Endothelial cell of umbilical vein (primary cell): ENCODE measurements at places on chromosomes 16 and 17. TPM values are rescaled to one million over a fixed set of nuclear protein-coding genes. Genes with fewer than 3 reads are reported as not detected.
A peak's percentile ranks its signal among the peaks of the same experiment; 100 is the strongest.

DNA sequence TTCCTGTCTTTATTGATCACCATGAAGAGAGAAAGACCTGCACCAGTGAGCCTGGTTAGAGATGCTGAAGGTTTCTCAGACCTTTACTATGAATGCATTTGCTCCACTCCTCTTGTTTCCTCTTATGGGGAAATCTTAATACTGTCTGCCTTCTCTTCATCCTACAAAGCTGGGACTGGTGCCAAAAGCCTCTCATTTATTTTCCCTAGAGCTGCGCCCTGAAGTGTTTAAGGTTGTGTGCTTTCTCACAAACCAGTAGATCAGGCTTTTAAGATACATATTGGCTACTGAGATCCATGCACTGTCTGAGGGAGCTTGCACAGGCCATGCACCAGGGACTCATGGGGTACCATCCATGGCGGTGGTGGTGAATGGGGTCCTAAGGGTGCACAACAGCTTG lies 286.1 kb upstream of the PMFBP1 start:
- DNase-seq: no peak

Gene PSME3IP1
- 91.8 and 98.2 TPM in 2 replicates for total RNA-seq

Gene KRT27
- not detected in 2 replicates for total RNA-seq

- no peak for DNase-seq
Measured at GRCh38 chr17:82939621-82940135, 99.9 kb upstream of the ZNF750 start.

- no peak for DNase-seq
Measured at GRCh38 chr17:81641825-81642489, 5.0 kb downstream of the TSPAN10 start.

- DNase-seq: no peak
Measured at GRCh38 chr16:84014570-84015327, 27.8 kb downstream of the SLC38A8 start.

DNA sequence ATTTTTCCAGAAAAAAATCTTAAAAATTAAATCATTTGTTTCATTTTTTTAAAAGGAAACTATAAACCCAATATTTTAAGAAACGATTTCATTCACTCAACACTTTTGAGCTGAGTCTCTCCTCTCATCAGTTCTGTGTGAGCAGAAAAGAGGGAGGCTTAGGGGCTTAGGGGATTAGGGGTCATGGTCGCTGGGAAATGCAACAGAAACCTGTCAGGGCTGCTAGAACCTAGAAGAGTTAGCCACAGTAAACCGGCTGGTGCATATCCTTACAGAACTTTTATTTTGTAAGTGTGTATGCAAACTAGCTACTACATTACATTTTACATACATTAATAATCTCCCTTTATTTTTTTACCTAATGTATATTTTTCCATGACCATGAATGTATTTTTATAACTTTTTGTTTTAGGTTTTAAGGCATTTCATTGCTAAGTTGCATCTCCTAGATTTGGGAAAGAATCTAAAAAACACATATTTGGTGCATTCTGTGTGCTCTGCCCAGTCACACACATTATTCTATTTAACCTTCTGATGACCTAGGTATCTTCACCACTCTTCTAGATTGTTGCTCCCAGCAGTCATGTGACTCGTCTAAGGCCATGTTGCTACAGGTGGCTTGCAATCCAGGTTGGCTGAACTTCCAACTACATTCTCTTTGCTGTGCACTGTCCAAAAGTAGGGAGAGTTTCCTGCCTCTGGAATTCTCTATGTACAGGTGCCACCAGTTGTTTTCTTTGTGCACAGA lies 24.4 kb downstream of the TBC1D3B start:
- DNase-seq: no peak

- DNase-seq: peak; percentile 73
Measured at GRCh38 chr16:20383106-20384029, 21.2 kb downstream of the PDILT start.

DNA sequence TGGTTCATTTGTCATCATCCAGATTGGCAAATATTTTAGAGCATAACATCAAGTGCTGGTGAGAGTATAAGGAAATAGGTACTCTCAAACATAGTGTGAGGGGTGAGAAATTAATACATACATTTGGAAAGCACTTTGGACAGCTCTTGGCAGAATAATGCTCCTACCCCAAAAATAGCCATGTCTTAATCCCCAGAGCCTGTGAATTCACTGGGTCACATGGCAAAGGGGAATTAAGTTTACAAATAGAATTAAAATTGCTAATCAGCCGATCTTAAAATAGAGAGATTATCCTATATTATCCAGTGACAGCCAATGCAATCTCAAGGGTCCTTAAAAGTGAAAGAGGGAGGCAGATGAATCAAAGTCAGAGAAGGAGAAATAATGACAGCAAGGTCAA lies 38.8 kb upstream of the ANKFN1 start:
- DNase-seq: no peak

Gene NOG
- total RNA-seq: 2.1 and 2.3 TPM in 2 replicates

GRCh38 chr17:48757524-48757961 lies 29.0 kb upstream of the HOXB13 start:
- no peak for DNase-seq

GRCh38 chr16:30115238-30115637 lies 1.9 kb upstream of the GDPD3 start:
- DNase-seq: no peak

DNA sequence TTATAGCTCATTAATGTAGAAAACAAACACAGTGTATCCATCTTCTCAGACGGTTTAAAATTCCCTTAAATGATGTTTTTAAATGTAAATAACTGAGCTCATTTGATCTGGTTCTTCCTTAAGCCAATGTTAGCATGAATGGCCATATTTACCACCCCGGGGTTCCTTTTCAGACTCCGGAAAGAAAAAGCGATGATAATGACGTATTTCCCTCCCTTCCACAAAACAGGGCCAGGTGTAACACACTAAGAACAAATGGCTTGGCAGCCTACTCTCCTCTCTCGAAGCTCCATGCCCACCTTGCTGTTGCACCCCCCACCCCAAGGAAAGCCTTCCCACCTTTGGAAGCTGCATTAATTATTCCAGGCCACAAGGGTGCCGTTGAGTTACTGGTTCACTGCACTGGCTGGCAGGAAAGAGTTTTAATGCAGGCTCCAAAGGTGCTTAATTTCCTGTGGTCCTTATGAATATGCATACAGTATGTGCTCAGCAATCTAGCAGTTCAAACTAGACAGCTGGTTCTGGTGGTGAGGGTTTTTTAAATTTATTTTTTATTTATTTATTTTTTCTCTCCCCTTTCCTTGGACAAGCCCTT lies 378.9 kb downstream of the WWOX start:
- no peak for DNase-seq

Gene WNT9B
- total RNA-seq: not detected in 2 replicates

GRCh38 chr17:72118335-72119076 lies 2.3 kb upstream of the SOX9 start:
- peak; percentile 37 for DNase-seq

DNA sequence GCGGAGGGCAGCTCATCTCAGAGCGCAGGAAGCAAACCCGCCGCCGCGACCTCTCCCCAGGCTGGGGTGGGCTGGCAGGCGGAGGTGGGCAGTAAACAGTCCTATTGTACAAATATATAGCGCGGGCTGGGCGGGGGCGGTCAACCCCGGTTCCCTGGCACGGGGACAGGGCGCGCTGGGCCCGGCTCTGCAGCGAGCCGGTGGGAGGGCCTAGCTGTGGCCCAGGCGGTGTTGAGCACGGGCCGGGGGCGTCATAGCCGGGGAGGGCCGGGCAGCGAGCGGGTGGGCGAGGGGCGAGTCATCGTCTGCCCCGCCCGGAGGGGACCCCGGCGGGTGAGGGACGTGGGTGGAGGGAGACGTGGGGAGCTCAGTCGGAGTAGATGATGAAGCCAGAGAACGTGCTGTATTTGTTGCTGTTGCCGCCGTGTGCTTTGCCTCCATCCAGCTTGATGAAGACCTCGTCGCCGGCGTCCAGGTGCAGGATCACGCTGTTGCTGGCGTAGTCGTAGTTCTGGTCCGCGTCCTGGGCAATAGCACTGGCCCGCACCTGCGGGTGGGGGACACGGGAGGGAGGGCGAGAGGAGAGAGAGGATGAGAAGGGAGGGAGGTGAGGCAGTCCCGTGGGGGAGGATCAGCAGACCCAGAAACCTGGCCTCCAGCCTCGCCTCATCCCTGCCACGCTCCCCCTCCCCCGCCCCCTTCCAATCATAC lies 8.1 kb downstream of the C1QL1 start:
- no peak for DNase-seq

DNA sequence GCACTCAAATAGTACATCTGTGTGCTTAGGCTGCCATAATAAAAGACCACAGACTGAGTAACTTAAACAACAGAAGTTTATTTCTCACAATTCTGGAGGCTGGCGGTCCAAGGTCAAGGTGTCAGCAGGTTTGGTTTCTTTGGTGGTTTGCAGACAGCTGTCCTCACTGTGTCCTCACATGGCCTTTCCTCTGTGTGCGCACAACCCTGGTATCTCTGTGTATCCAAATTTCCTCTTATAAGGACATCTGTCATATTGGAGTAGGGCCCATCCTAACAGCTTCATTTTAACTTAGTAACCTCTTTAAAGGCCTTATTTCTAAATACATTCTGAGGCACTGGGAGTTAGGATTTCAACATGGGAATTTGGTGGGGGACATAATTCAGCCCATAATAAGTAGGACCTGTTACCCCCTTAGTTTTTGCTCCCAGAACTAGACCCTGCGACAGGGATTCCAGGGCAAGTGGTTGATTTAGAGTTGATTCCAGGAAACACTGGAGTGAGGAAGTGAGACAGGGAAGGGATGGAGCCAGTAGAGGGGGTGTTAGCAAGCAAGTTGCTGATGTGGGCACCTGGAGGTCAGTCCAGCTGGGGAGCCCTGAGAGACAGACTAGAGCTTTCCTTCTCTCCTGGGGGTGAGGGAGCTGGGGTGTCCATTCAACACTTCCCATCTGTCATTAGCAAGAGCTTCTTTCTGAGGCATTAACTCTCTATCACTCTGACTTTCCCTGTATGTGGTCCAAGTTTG lies 10.9 kb upstream of the ALKBH5 start:
- no peak for DNase-seq

GRCh38 chr17:538181-538973 lies 176.3 kb downstream of the VPS53 start:
- DNase-seq: peak; percentile 75

DNA sequence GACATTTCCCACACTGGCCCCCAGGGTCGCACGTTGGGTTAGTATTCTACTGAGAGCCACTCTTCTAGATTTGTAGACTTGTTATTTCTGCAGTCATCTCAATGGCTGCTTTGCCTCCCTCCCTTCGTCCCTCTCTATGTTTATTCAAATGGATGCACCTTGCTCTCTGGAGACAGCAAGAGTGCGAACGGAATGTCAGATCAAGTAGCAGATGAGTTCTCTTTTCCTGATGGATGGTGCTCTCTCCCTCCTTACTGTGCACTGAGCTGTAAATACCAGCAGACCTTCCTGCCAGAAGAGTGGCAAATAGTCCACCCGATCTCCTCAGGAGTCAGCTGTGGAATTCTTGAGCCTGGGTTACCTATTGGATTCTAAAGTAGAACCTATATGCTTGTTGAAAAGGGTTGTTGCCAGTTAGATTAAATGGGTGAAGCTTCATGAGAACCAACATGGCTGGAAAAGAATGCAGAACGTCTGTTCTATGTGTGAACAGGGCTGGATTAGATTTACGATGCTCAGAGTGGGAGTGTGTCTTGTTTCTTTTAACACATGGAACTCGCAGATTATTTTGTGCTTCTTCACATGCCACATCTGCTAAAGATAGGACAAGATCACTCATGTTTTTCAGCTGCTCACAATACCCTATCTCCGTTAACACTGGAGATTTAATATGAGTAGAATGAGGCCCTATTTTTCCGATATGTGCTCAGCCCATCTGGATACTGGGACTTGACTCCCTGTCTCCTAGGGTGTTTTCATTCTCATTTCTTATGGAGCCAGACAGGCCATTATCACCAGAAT lies 6.1 kb downstream of the GNAO1 start:
- DNase-seq: no peak

DNA sequence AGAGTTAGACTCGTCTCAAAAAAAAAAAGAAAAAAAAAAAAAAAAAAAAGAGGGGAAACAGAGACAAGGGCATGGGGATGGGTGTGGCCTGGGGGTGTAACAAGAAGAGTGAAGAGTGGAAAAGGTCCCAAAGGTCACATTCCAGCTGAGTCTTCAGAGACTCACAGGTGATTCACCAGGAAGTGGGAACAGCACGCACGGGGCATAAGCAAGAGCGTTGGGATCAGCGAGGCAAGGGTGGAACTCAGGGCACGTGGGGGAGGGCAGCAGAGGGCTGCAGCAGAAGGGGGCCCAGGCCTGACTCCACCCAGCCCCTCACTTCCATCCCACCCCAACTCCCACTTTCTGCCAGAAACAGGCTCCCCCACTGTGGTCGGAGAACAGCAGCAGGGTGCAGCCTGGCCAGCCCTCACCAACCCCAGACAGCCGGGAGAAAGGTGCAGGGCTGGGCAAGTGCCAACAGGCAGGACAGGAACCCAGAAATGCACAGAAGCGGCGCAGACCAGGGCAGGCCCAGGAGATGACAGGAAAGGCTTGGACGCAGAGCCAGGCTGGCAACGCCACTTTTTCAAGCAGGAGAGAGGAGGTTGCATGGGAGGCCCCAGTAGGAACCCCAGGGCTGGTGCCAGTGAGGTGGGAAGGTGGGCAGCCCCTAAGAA lies 3.3 kb downstream of the MEAK7 start:
- DNase-seq: no peak
